ENCODE measurements at places on chromosomes 2 and 18.

- DNase-seq, result no peak
These were observed 26.1 kb downstream of the NIFK start for GRCh38 chr2:121710470-121711170.

DNA sequence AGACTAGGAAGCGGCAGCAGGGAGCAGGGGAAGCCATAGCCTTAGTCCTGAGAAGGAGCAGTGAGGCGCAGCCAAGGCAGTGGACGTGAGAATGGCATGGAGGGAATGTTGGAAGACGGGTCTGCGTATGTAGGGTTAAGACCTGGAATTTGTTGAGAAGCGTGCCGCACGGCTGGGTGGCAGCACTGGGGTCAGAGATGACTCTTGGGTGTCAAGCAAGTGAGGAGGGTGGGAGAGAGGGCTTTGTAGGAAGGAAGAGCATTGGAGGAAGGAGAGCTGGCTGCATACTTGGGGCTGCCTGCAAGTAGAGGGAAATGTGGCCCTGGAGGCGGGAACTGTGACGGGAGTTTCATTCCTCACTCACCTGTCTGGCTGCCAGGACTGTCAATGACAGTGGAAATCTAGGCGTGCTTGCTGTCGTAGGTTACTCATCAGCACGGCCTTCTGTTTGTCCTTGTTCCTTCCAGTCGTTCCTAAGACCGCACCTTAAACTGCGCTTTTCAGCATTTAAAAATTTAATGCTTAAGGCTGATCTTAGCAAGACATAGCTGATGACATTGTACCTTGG is 108.0 kb downstream of the ITGB1BP1 start:
- DNase-seq, result no peak

DNA sequence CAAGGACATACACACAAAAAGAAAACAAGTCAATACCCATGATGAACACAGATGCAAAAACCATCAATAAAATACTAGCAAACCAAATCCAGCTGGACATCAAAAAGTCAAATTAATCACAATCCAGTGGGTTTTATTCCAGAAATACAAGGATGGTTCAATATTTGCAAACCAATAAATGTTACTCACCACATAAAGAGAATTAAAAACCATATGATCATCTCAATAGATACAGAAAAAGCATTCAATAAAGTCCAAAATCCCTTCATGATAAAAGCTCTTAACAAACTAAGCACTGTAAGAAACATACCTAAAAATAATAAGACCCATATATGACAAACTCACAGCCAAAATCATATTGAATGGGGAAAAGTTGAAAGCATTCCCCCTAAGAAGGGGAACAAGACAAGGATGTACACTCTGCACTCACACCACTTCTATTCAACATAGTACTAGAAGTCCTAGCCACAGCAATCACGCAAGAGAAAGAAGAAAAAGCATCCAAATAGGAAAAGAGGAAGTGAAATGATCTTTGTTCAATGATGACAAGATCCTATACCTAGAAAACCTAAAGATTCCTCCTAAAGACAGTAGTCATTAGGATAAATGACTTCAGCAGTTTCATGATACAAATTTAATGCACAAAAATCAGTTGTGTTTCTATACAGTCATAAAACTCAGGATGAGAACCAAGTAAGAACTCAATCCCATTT is 62.6 kb downstream of the TRAPPC8 start:
- no peak for DNase-seq

DNA sequence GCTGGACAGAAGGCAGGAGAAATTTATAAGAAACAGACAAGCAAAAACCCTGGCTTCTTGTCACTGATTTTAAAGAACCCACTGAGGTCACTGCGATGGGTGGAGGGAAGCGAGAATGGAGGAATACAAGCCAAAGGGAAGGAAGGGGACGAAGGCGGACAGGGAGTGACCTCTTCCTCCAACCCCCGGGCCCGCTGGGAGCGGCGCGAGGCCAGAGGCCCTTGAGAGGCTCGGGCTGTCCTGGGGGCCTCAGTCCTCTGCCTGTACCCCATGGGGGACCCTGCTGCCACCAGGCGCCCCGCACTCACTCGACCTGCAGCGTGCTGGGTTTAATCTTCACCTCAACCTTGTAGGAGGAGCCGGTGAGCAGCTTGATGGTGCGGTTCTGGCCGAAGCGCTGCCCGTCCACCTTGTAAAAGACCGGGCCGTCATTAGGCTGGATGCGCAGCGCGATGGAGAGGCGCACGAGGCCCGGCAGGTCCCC is 793 bp downstream of the CNRIP1 start:
- no peak for DNase-seq

- DNase-seq, result no peak
These were observed 10.9 kb downstream of the TRIB2 start for GRCh38 chr2:12727641-12728040.

DNA sequence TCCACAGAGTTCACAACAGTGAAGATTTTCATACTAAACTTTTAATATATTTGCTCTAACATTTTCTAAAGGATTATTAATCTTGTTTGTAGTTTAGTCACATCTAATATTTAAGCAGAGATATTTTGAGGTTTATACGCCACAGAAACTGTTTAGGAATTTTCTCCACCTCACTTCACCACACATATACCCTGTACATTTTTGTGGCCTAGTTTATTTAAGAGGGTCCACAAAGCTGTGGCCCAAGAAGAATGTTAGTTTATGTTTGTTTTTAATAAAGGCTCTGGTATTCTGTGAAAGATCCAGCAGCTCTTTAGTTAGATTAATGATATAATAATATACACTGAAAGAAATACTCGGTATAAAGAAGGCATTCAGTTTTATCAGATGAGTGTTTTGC is 132.7 kb upstream of the TTC27 start:
- DNase-seq, result no peak

DNA sequence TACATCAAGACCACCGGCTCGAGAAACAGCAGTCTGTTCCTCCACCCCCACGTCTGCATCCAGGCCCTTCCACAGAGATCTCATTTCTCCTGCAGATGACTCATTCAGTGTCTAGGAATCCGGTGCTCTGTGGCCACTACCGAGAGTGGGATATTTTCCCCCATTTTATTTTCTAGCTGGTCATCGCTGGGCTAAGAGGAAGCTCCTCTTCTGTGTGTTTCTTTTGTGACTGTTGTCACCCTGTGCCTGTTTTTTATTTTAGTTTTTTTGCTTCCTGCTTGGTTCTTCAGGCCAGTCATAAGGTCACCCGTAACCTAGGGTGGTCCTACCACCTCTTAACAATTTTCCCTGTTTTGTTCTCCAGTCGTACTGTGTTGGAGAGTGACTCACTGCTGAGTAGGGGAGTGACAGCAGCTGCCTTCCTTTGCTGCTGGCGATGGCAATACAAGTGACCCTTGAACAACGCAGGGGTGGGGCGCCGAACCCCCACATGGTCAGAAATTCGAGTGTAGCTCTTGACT is 6.7 kb downstream of the RAMP1 start:
- DNase-seq, result no peak

DNA sequence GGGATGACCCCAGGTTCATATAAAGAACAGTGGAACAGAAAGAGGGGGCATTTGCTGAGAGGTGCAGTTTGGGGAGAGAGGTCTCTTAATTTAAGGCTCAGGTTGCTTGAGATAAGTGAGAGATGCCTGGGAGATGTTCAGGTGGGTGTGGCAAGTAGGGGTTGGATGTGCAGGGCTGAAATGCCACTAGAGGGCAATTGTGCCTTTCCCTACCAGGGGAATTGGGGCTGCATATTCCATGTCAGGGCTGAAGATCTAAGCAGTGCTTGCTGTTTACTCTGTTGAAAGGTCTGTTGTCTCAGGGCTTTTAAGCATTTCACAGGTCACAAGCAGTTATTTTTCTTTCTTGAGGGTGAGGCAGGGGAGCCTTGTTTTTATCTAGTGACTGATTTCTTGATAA is 7.8 kb downstream of the CCDC85A start:
- no peak for DNase-seq

- DNase-seq, result no peak
These were observed 511.7 kb downstream of the EPHA4 start for GRCh38 chr2:221060376-221060775.

DNA sequence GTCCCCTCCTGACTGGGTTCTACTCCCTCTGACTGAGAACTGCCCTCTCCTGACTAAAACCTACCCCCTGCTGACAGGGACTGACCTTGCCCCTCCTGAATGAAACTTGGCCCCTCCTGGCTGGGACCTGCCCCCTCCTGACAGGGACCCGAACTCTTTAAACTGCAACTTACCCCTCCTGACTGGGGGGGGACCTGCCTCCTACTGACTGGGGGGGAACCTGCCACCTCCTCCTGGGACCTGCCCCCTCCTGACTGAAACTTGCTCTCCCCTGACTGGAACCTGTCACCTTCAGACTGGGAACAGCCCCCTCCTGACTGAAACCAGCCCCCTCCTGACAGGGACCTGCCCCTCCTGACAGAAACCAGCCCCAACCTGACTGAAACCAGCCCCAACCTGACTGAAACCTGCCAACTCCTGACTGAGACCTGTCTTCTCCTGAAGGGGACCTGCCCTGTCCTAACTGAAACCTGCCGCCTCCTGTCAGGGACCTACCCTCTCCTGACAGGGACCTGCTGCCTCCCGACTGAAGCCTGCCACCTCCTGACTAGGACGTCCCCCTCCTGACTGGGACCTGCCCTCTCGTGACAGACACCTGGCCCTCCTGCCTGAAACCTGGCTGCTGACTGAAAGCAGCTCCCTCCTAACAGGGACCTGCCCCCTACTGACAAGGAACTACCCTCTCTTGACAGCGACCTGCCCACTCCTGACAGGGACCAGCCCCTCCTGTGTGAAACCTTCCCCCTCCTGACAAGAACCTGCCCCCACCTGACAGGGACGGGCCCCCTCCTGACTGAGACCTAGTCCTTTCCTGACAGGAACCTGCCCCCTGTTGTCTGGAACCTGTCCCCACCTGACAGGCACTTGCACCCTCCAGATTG is 87.1 kb downstream of the PXDN start:
- no peak for DNase-seq

- DNase-seq, result no peak
These were observed 155.3 kb upstream of the SLC39A10 start for GRCh38 chr2:195501746-195502145.

GRCh38 chr18:47063096-47063495 is 27.7 kb upstream of the ELOA2 start:
- DNase-seq, result no peak

GRCh38 chr2:160876765-160877164 is 283.5 kb upstream of the TANK start:
- no peak for DNase-seq

- no peak for DNase-seq
These were observed 846 bp upstream of the FKBP7 start for GRCh38 chr2:178479275-178479616.

- DNase-seq, result no peak
These were observed 96.8 kb downstream of the FBXO15 start for GRCh38 chr18:74050807-74051206.

GRCh38 chr2:25250331-25251070 is 82.1 kb upstream of the POMC start:
- DNase-seq, result peak; percentile 11

DNA sequence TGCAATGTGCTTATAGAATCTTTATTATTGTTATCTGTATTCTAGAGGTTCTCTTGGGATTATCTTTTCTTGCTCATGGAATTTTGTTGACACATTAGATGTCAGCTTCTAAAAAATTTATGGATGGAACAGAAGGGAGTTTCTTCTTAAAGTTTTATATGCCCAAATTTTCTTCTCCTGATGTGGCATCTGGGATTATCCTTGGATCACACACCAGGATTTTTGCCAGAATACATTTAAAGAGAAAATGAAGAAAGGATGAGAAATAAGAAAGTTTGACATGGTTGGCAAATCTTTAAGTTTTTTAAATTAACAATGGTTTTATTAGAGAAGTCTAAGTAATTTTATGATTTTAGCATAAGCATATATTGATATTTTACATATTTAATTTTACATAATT is 706.7 kb upstream of the TMEFF2 start:
- DNase-seq, result no peak

- DNase-seq, result no peak
These were observed 26.8 kb downstream of the TUBB6 start for GRCh38 chr18:12334863-12335262.
